ENCODE measurements at places on chromosomes 2 and 18. TPM values are rescaled to one million over a fixed set of nuclear protein-coding genes. Genes with fewer than 3 reads are reported as not detected.

ACTG2 gene
- 0.27 TPM for total RNA-seq

IL1RN gene
- 0.30 TPM for total RNA-seq

MAP4K4 gene
- total RNA-seq = 36.5 TPM

ALPG gene
- total RNA-seq = not detected

SRD5A2 gene
- not detected for total RNA-seq

TEKT4 gene
- total RNA-seq = not detected

FLACC1 gene
- 1.3 TPM for total RNA-seq

WDPCP gene
- 8.0 TPM for total RNA-seq

CYS1 gene
- not detected for total RNA-seq

REG3A gene
- not detected for total RNA-seq

- no peak overlapping the region for H3K27ac ChIP-seq
- H3K4me3 ChIP-seq = no peak overlapping the region
- no peaks in the 10 kb centered on the region for H3K4me1 ChIP-seq
These were observed 132.8 kb upstream of the REG3A start for GRCh38 chr2:79292239-79292957.

DNA sequence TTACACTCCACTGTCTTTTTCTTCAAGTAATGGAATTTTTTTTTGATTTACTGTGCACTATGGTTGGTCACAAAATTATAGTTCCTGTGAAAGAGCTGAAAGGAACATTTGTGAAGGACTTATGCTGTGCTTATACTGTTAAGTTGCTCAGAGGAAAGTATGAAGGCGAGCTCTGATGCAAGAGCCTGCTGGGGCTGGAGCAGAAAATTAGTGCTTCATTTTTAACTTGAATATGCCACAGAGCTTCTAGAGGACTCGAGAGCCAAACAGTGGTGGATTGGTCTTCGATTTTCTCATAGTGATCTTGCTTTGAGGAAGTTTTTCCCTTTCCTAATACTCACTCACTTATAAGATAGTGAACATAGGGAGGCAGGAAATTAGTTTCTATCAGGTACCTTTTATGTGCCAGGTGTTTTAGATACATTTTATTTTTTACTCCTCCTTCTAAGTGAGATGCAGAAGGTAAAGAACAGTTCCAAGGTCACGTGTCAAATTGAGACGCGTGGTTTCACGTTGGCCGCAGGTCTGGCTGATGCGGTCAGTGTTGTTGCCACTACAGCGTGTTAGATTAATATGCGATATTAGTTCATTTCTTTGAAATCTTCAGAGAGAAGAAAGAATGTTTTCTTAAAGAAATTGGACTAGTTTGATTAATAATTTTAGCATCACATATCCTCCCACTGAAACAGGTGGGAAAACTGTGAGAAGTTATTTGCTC lies 20.2 kb downstream of the GATA6 start:
- no peak overlapping the region for H3K4me3 ChIP-seq
- no peak overlapping the region for H3K27ac ChIP-seq
- peaks cover 24% of the 10 kb centered on the region for H3K27me3 ChIP-seq
- H3K36me3 ChIP-seq = no peaks in the 10 kb centered on the region

GRCh38 chr2:55391615-55392242 lies 27.9 kb downstream of the CCDC88A start:
- no peaks in the 10 kb centered on the region for H3K27me3 ChIP-seq
- no peaks in the 10 kb centered on the region for H3K4me1 ChIP-seq
- DNase-seq = no peak
- H3K4me3 ChIP-seq = no peak overlapping the region

GRCh38 chr2:55269645-55269990 lies 587 bp upstream of the MTIF2 start:
- no peak for DNase-seq
- H3K4me1 ChIP-seq = peaks cover 18% of the 10 kb centered on the region
- H3K27me3 ChIP-seq = peaks cover 6% of the 10 kb centered on the region
- H3K27ac ChIP-seq = peak overlapping the region; percentile 92
- H3K4me3 ChIP-seq = peak overlapping the region; percentile 90

DNA sequence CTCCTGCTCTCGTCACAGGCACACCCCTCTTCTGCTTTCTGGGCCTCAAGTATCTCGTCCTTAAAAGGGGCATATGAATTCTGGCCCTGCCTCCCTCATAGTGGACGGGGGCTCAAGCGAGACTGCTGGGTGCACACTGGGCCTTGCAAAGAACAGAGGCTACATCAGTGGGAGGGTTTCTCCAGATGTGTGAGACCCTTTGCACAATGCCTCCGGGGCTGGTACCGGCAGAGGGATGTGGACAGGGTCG lies 25.0 kb downstream of the CRACDL start:
- H3K4me3 ChIP-seq = no peak overlapping the region
- H3K27me3 ChIP-seq = peaks cover 22% of the 10 kb centered on the region
- H3K27ac ChIP-seq = no peak overlapping the region
- DNase-seq = no peak
- H3K36me3 ChIP-seq = no peaks in the 10 kb centered on the region
- peaks cover 35% of the 10 kb centered on the region for H3K4me1 ChIP-seq

DNA sequence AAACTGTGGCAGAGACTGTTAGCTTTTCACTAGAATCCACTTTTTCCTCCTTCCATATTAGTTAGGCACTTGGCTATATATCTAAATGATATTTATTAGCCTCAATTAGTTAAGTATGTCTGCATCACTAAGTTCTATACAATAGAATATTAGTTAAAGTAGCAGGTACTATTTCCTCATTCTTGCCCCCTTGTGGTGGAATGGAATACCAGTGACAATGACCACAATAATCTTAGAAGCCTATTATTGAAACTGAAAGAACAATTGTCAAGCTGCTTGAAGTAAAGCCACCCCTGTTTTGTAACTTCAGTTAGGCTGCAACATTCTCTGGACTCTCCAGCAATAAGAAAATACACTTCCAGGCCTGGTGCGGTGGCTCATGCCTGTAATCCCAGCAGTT lies 476.3 kb upstream of the VWC2L start:
- no peak for DNase-seq
- H3K4me1 ChIP-seq = peaks cover 2% of the 10 kb centered on the region
- no peak overlapping the region for H3K4me3 ChIP-seq
- peaks cover 4% of the 10 kb centered on the region for H3K27me3 ChIP-seq

DNA sequence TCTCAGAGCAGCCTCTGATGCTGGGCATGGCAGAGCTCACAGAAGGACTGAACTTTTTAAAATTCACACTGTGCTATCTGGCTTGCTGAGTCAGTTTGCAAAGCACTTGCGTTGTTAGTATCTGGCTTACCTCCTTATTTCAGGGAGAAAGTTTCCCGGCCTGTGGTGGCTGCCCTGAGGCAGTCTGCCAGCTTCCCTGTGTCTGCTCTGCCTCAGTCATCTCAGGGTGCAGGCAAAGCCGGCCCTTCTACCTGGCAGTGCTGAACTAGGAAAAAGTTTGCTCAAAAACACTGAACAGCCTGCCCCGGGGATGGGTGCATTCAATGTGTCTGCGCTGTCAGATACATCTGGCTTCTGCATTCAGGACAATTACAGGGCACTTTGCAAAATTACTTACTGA lies 90.2 kb upstream of the UXS1 start:
- no peaks in the 10 kb centered on the region for H3K36me3 ChIP-seq
- no peaks in the 10 kb centered on the region for H3K4me1 ChIP-seq
- DNase-seq = no peak
- no peaks in the 10 kb centered on the region for H3K27me3 ChIP-seq

DNA sequence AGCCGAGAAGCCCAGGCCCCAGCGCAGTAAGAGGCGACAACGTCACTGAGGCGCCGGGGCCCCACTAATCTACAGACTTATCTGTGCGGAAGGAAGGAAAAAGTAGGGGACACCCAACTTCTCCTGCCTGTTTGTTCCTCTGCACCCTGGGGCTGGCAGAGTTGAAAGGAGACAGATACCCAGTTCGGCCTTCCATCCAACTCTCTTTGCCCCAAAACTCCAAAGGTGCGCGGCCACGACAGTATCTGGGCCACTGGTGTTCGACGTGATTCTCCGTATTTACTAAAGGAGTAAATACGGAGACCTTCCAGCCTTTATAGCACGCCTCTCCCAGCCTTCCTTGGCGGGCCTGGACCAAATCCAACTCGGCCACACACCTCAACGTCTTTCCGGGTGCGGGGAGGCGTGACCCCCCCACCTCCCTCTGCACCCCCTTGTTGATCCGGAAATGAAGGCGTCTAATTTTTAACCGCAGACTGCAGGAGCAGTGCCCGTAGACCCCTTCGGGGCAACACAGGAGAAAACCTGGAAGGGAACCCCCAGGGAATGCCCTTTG lies 1.6 kb downstream of the SMAD7 start:
- peak overlapping the region; percentile 94 for H3K4me3 ChIP-seq
- peak; percentile 37 for DNase-seq
- peak overlapping the region; percentile 61 for H3K27ac ChIP-seq
- peaks cover 39% of the 10 kb centered on the region for H3K4me1 ChIP-seq

GRCh38 chr2:69600425-69600824 lies 43.1 kb downstream of the AAK1 start:
- H3K4me1 ChIP-seq = peaks cover 81% of the 10 kb centered on the region
- no peak for DNase-seq
- no peak overlapping the region for H3K4me3 ChIP-seq
- H3K27me3 ChIP-seq = no peaks in the 10 kb centered on the region
- H3K36me3 ChIP-seq = peaks cover 50% of the 10 kb centered on the region

GRCh38 chr2:120937686-120938044 lies 202.0 kb downstream of the GLI2 start:
- DNase-seq = no peak
- H3K4me3 ChIP-seq = no peak overlapping the region
- no peak overlapping the region for H3K27ac ChIP-seq
- no peaks in the 10 kb centered on the region for H3K36me3 ChIP-seq
- H3K27me3 ChIP-seq = peaks cover under 1% of the 10 kb centered on the region

GRCh38 chr18:45430041-45430440 lies 185.2 kb upstream of the SLC14A2 start:
- H3K27me3 ChIP-seq = no peaks in the 10 kb centered on the region
- no peaks in the 10 kb centered on the region for H3K36me3 ChIP-seq
- no peak overlapping the region for H3K27ac ChIP-seq

- no peak overlapping the region for H3K4me3 ChIP-seq
- no peak overlapping the region for H3K27ac ChIP-seq
- DNase-seq = no peak
- no peaks in the 10 kb centered on the region for H3K4me1 ChIP-seq
- H3K36me3 ChIP-seq = no peaks in the 10 kb centered on the region
These were observed 23.7 kb downstream of the EFEMP1 start for GRCh38 chr2:55899881-55900280.

DNA sequence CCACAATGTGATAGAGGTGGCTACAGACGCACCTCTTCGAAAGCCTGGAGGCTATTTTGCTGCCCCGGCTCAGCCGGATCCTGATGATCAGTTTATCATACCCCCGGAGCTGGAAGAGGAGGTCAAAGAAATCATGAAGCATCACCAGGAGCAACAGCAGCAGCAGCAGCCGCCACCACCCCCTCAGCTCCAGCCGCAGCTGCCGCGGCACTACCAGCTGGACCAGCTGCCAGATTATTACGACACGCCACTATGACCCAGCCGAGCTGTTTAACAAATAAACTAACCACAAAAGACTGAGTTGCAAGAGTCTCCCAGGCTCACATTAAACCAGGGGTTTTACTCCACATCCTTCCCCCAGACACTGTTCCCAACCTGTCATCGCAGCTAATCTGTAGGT lies 263.8 kb downstream of the PHLPP1 start:
- H3K27me3 ChIP-seq = no peaks in the 10 kb centered on the region
- H3K4me3 ChIP-seq = no peak overlapping the region
- DNase-seq = no peak
- H3K4me1 ChIP-seq = peaks cover 2% of the 10 kb centered on the region

DNA sequence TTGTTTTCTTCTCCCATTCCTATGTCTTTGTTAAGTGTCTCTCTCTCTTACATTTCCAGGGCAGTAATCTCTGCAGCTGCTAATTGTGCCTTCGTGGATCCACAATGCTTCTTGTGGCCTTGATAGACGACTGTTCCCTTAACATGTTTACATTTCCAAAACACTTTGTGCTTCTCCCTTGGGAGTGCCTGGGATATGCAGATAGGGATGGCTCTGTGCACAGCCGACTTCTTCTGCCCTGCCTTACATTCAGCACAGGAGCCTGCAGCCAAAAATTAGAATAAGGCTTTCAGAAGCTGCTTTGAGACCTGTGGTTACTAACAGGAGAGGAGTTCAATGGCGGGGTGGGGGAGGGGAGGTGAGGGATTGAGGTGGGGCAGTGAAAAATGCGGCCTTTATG lies 328.9 kb downstream of the TDRD15 start:
- H3K4me3 ChIP-seq = no peak overlapping the region
- H3K4me1 ChIP-seq = no peaks in the 10 kb centered on the region
- no peak overlapping the region for H3K27ac ChIP-seq
- no peaks in the 10 kb centered on the region for H3K27me3 ChIP-seq
- no peaks in the 10 kb centered on the region for H3K36me3 ChIP-seq

GRCh38 chr2:17620280-17620679 lies 79.8 kb downstream of the VSNL1 start:
- DNase-seq = no peak
- peaks cover 20% of the 10 kb centered on the region for H3K27me3 ChIP-seq
- no peaks in the 10 kb centered on the region for H3K4me1 ChIP-seq
- no peak overlapping the region for H3K4me3 ChIP-seq

DNA sequence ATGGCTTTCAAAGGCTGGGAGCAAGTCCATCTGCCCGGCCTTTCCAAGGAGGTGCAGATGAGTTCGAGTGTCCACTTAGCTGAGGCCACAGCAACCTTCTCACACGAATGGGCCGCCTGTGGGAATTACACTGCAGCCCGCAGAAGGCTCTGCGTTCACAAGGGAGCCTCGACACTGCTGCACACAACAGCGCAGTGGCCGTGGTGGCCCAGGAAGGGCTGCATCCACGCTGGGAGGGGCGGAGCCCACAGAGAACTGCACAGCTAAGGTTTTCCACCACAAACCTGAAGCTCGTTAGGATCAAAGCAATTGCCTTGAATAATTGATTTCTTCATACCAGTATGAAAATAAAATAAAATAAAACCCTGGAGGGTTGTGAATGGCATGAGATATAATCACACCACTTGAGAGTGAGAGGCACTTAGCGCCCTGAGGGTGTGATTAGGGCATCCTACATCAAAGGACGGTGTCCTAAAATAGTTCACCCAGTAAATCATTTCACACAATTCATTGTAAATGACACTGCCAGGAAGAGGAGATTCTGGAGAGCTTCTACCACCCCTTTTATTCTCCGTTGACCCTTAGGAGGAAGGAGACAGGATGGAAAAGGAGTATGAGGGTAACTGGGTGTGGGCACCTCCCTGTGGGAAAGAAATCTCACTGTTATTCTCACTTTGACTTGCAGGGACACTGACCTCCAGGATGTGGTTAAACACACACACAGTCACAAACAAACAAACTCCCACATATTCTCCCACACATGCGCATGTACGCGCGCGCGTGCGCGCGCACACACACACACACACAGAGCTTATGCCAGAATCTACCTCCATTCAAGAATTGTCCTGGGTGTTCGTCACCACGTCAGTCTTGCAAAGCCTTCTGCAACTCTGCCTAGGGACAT lies 256.6 kb upstream of the ID2 start:
- no peaks in the 10 kb centered on the region for H3K36me3 ChIP-seq
- peaks cover 14% of the 10 kb centered on the region for H3K27me3 ChIP-seq
- no peak overlapping the region for H3K4me3 ChIP-seq
- no peaks in the 10 kb centered on the region for H3K4me1 ChIP-seq

GRCh38 chr2:74253971-74254310 lies 55.5 kb downstream of the MTHFD2 start:
- H3K27ac ChIP-seq = no peak overlapping the region
- no peak overlapping the region for H3K4me3 ChIP-seq
- no peaks in the 10 kb centered on the region for H3K4me1 ChIP-seq
- H3K36me3 ChIP-seq = no peaks in the 10 kb centered on the region
- DNase-seq = no peak

GRCh38 chr2:156023229-156023869 lies 309.2 kb downstream of the NR4A2 start:
- H3K4me3 ChIP-seq = no peak overlapping the region
- H3K4me1 ChIP-seq = no peaks in the 10 kb centered on the region
- no peaks in the 10 kb centered on the region for H3K36me3 ChIP-seq
- no peaks in the 10 kb centered on the region for H3K27me3 ChIP-seq

- peaks cover 38% of the 10 kb centered on the region for H3K4me1 ChIP-seq
- no peak for DNase-seq
- H3K27ac ChIP-seq = peak overlapping the region; percentile 66
- H3K36me3 ChIP-seq = peaks cover 4% of the 10 kb centered on the region
These were observed 267.4 kb downstream of the NEDD4L start for GRCh38 chr18:58311390-58311789.
